Esophagus mucosa (tissue), 1 donor: ENCODE measurements at places on chromosomes 1 and 21. TPM values are rescaled to one million over a fixed set of nuclear protein-coding genes. Genes with fewer than 3 reads are reported as not detected.

DNA sequence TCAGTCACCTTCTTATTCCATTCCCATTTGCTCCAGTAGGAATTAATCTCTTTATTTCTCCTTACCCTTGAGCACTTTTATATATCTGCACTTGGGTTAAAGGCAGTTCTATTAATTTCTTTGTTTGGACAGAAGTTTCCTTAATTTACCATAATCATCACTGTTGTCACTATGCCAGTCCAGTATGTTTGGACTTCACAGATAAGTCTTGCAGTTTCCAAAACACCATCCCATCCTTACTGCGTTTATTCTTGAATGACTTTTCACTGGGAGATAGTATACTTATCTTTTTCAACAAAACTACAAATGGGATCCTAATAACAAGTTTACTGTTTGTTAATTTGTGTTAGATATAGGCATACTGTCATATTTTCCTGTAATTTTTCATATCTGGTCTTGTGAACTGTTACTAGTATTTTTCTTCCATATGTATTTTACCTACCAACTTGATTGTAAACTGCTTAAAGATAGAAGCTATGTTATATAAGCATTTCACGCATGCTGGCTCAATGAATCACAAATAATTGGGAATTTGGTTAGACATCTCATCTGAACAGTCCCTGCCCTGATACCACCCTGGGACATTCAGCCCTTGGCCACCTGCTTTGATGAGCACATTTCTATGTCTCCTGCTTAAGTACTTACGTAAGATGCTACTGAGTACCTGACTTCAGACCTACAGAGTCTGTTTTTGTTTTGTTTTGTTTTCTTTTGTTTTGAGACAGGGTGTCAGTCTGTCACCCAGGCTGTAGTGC, 78.2 kb downstream of the OLFML2B start:
- no peak for ATAC-seq

DNA sequence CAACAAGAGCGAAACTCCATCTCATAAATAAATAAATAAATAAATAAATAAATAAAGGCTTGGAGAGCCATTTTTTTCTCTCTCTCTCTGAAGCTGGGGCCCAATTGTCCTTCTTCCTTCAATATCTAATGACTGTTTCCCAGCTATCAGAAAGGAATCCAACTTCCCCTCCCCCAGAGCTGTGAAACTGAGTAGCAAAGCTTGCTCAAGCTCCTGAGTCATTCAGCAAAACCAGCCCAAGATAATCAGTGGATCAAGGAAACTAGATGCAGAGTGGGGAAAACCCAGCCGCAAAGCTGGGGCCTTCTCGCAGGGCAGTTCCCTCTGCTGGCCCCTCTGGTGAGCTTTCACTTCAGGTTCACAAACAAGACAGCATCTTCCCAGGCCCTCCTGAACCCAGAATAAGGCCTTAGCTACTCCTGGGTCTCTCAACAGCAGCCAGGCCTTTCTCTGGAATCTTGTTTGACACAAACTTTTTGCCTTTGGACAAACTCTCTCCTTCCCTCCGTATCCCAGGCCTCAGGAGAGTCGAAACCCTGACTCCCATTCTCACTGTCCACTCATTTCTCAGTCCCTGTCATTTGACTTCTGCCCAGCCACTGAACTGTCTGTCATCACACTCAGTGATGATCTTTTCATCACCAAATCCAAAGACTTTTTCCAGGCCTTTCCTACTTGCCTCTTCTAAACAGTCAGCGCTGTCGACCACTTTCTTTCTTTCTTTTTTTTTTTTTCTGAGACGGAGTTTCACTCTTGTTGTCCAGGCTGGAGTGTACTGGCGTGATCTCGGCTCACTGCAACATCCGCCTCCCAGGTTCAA, 18.0 kb upstream of the PTP4A2 start:
- ATAC-seq: peak; percentile 87

DNA sequence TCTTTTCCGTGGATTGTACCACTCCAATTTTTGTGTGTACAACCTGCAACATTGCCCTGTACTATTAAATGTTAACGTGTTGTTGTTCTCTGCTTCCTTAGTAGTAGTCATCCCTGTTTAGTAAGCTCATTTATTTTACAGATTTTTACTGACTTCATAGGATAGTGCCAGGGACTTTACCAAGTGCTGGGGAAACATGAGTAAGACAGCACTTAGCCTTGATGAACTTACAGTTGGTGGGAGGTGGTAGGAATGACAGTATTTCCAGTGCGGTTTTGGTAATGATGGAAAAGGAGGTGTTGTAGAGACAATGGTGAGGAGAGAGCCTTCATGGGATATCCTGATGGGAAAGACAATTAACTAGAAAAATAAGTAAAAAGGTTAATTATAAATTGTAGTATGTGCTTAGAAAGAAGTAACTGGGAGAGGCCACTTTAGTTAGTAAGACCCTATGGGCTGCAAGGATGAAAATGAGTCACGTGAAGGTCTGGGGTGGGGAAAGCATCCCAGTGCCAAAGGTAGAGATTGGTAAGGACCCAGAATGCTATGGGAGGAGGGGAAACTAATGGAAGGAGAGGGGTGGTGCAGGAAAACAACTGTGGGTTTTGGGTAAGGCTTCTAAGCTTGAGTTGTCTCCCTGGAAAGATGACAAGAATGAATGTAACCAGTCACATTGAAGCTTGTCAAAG, 1.7 kb downstream of the RLF start:
- ATAC-seq: no peak

DNA sequence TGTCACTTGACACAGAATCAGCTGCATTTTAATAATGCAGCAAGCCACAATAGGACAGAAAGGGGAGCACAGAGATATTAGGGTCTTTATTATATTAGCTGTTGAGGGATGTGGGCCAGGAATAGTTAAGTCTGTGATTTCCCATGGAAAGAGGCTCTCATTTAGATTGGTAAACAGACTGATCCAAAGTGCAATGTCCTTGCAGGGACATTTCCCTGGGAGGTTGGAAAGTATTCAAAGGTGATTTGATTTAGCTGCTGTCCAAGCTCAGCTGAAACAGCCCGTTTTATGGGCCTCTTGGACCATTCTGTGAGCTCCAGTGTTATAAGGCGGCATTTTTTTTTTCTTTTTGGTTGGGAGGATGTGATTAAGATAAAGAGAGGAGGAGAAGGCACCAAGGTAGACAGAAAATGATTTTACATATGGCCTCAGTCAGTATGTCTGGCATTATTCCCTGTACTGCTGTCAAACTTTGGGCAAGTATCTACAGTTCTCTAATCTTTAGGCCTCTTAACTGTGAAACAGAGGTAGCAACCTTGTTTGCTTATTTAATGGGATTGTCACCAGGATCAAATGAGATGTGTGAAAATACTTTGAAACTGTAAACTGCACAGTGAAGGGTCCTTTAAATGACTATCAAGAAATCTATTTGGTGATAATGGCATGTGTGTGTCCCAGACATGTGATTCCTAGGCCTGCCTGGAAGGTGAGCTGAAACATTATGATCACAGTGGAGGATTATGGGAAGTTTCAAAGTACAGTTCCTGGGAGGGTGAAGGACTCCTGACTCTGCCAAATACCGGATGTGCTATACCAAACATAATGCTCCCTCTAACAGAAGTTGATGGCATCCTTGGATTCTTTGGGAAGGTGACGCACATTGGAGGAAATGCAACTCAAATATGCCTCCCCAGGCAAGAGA, 62.2 kb downstream of the NOS1AP start:
- ATAC-seq: no peak

DNA sequence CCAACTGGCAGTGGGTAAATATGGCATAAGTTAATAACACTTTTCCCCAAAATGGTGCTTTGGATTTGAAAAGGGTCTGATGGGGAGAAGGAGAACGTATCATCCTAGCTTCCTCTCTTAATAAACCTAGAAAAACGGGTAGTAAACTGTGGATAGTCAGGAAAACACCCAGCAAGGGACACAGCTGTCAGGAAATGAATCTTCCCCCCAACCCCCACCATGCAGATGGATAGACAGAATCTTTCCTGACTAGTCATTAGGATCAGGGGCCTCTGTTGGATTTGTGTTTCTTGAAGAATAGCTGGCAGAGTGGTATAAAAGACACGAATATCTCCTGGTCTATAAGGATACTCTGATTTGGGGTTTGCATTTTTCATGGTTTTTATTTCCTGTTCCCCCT, 22.5 kb upstream of the LAX1 start:
- ATAC-seq: no peak

DNA sequence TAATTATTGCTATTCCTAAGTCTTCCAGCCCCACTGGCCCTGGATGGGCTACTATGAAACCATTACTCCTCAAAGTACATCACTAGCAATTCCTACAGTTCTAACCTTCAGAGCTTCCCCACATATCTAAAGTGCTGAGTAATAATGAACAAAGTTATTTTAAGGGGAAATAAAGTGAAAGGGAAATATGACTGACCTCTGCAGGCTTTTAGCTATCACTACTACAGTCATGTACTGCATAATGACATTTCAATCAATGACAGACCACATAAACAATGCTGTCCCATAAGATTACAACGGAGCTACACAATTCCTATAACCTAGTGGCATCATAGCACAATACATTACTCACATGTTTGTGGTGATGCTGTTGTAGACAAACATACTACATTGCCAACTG, 32.5 kb upstream of the ASPM start:
- ATAC-seq: no peak

DNA sequence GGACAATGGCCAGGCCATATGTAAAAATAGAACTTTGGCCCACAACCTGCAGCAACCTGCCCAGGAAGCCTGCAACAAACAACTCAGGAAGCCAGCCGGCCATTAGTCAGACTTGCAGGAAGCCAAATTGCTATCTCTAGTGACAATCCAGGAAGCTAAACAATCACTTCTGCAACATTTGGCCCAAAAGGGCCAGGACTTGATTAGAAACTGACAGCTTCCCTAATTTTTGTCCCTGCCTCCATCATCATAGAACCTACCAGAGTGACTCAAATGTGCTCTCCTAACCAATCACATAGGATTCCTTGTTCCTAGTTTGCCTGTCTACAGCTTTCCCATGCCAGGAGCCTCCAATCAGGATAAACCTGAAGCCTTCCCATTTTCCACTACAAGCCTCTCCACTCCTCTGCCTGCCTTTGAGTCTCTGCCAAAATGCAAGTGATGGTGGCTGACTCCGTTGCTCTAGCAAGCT, 639.3 kb downstream of the PTPRU start:
- no peak for ATAC-seq

DNA sequence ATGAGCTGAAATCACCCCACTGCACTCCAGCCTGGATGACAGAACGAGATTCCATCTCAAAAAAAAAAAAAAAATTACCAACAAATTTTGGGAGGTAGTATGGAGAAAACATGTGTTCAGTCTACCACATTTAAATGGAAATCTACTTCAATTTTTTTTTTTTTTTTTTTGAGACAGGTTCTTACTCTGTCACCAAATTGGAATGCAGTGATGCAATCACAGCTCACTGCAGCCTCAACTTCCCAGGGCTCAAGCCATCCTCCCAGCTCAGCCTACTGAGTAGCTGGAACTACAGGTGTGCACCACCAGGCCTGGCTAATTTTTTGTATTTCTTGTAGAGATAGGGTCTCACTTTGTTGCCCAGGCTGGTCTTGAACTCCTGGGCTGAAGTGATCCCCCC, 82.1 kb downstream of the GFI1 start:
- no peak for ATAC-seq

- no peak for ATAC-seq
Observed at GRCh38 chr1:206492589-206492988, 14.7 kb upstream of the RASSF5 start.

DNA sequence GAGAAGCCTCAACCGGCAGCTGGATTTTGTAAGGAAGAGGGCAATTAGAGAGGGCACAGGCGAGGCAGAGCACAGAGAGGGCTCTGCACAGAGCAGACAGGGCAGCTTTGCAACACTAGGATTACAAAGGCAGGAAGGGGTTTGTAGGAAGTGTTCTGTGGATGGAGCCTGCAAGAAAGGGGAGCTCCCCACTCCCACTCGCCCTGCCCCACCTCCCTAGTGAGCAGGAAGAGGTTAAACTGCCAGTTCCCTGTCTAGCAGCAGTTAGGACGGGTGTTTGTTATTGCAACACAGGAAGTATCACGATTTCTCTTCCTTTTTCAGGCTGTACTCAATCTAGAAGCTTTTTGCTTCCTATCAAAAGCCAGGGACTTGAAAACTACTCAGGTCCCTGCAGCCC, 63.3 kb upstream of the LRRC8D start:
- ATAC-seq: peak; percentile 46

GRCh38 chr21:33268737-33269441, 2.7 kb downstream of the IL10RB start:
- ATAC-seq: peak; percentile 85

- no peak for ATAC-seq
Observed at GRCh38 chr1:20921285-20921684, 134.2 kb upstream of the HP1BP3 start.

GRCh38 chr1:10196976-10197375, 13.4 kb upstream of the KIF1B start:
- no peak for ATAC-seq

DNA sequence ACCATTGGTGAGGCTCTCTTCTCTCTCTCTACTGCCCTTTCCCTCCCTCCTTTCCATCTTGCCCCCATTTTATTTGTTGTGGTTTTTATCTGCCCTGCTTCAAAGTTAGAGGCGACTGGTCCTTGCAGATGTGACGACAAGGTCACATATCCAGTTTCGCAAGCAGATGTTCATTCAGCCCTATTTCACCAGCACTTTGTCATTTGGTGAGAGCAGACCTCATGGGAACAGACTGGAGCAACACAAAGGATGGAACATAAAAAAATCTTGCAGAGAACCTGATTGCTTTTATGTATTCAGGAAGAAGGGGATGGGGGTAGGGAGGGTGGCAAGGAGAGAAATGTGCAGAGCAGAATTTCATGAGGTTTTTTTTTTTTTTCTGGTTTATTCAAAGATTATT, 84.3 kb downstream of the ELAVL4 start:
- ATAC-seq: no peak

- no peak for ATAC-seq
Observed at GRCh38 chr1:11539850-11540772, 61.2 kb downstream of the DISP3 start.

- peak; percentile 67 for ATAC-seq
Observed at GRCh38 chr1:2526824-2527555, 594 bp upstream of the PANK4 start.

GRCh38 chr1:155960081-155960745, 18.1 kb downstream of the ARHGEF2 start:
- ATAC-seq: no peak

GRCh38 chr1:32695098-32695904, 7.3 kb downstream of the SYNC start:
- ATAC-seq: peak; percentile 25

- no peak for ATAC-seq
Observed at GRCh38 chr21:44828362-44829056, 10.6 kb upstream of the SUMO3 start.

DNA sequence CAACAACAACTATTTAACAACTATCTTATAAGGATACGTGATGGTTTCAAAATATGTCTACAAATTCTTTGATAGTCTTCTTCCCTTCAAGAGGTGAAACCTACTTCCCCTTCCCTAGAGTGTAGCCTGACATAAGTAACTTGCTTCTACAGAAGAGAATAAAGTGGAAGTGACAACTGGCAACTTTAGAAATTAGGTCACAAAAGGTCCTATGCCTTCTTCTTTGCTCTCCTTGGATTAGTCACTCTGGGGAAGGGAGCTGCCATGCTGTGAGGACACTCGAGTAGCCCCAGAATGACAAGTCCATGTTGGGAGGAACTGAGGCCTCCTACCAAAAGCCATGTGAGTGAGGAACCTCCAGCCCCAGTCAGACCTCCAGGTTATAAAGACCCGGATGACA, 19.2 kb downstream of the EFCAB14 start:
- no peak for ATAC-seq

- no peak for ATAC-seq
Observed at GRCh38 chr21:10272216-10272615, 249.2 kb upstream of the TPTE start.

KIF17 gene
- total RNA-seq: 0.60 TPM

DMBX1 gene
- not detected for total RNA-seq

PLD5 gene
- total RNA-seq: not detected

IGSF3 gene
- 55.4 TPM for total RNA-seq

BEND5 gene
- 0.24 TPM for total RNA-seq

KCNJ9 gene
- not detected for total RNA-seq

MIER1 gene
- 17.1 TPM for total RNA-seq
